ENCODE measurements at places on chromosomes 1 and 21.

GRCh38 chr1:23793018-23793781, 2.3 kb downstream of the LYPLA2 start:
- DNase-seq = no peak

DNA sequence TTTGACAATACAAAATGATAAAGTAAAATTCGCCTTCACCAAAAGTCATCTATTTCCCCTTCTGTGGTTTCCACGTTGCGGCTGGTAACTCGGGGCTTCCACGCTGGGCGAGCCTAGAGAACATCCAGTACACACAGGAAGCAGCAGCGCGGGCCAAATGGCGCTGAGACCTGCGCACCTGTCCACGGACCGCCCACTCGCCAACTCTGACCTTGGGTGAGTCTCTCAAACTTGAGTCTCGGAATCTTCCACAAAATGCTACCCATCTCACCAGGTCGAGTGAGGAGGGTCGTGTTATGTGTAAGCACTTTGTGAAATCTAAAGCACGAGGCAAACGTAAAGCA, 820 bp upstream of the TTF2 start:
- no peak for DNase-seq

GRCh38 chr1:35886577-35887431, 3.8 kb downstream of the AGO1 start:
- no peak for DNase-seq

GRCh38 chr1:224447251-224447650, 12.7 kb upstream of the WDR26 start:
- no peak for DNase-seq

GRCh38 chr1:230750576-230750975, 3.4 kb downstream of the CAPN9 start:
- no peak for DNase-seq

GRCh38 chr21:15857740-15858139, 128.0 kb downstream of the USP25 start:
- DNase-seq = no peak

Data from NCI-H526 treated with DMSO at 0.1 percent for 48 hours (cell line).